ENCODE measurements at places on chromosomes 12 and 14.

DNA sequence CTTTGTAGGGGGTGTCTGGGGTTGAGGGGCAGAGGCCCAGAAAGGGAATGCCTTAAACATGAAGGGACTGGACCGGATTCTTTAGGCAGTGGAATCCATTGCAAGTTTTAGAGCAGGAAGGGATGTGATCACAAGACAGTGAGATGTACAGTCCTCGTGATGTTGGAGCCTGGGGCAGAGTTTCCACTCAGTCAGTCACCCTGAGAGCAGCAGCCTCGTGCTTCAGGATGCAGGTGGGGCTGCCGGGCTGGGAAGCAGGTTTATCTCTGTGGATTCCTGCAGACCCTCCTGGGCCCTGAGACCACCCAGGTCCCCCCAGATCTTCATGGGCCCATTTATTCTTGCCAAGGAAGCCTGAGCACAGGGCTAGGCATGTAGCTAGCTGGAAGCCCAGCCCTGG, 38.5 kb downstream of the RIN3 start:
- DNase-seq, result no peak

DNA sequence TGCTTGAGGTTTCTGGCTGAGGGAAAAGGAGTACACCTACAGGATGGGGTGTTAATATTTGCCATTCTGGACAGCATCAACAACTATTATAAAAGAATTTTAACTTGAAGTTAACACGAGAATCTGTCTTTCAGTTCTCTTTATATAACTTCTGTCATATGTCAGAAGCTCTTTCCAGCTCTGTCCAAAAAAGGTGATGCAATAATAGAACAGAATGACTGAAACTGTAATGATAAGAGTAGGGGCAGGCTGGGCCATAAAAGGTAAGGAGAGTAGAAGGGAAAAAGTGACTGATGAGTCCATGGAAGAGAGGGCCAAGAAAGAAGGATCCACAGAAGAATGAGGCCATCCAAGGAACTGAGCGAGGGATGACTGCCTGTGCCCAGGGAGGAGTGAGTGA, 966.7 kb upstream of the FBXO33 start:
- no peak for DNase-seq

DNA sequence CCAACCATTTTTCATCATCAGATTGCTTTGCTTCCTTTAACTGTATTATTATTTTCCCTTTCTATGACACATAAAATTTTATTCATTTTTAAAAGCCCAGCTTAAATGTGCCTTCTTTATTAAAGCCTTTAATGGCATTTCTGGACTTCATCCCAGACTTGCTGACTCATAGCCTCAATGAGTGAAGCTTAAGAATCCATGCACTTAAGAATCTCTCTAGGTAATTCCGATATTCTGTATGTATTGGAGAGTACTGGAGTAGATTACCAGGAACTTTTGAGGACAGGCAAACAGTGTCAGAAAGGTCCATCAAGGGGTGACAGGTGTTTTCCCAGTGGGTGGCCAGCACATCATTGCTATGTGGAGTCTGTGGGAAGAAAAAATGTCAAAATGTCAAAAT, 107.9 kb downstream of the PTPRQ start:
- no peak for DNase-seq

DNA sequence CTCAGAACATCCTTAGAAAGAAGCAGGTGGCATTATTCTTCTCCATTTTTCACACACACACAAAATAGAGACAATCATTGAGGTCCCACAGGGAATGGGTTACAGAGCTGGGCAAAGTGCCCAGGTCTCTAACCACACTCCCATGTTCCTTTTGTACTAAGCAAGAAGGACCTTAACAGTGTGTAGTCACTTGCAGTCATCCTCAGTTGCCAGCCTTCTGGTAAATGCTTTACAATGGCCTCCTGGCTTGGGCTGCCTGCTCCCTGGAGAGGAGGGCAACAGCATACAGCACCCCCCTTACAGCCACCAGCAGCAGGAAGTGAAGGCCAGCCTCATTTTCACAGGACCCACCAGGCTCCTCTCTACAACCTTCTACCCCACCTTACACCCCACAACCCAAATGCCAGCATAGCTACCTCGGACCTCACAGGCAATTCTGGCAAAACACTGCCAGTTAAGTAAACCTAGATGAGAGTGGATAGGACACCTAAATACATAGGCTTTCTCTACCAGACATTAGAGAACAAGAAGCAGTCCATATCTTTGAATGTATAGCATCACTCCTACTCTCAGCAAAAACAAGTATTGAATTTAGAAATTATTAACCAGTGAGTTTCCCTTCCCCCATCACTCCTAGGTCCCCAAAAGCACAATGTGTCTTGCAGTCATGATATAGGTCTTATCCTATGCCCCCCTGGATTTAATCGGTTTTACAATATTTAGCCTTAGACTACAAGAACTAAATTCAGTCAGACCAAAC, 88.1 kb downstream of the PPP2R5E start:
- no peak for DNase-seq

GRCh38 chr12:43148691-43149090, 403.3 kb downstream of the ADAMTS20 start:
- DNase-seq, result no peak

Measured in stimulated activated CD8-positive, alpha-beta memory T cell treated with anti-CD3 and anti-CD28 coated beads, Interleukin-7, amount 100 ng/mL, for 48 hours (primary cell).